Left colon (tissue), 2 donors: ENCODE measurements at places on chromosomes 11 and 22. TPM values are rescaled to one million over a fixed set of nuclear protein-coding genes. Genes with fewer than 3 reads are reported as not detected.

- no peak for DNase-seq
Observed at GRCh38 chr11:88709567-88709966, 356.2 kb downstream of the GRM5 start.

- DNase-seq: no peak
Observed at GRCh38 chr11:128593281-128593680, 5.9 kb upstream of the ETS1 start.

Gene UPK2
- not detected for total RNA-seq

Gene RGL4
- not detected for total RNA-seq

DNA sequence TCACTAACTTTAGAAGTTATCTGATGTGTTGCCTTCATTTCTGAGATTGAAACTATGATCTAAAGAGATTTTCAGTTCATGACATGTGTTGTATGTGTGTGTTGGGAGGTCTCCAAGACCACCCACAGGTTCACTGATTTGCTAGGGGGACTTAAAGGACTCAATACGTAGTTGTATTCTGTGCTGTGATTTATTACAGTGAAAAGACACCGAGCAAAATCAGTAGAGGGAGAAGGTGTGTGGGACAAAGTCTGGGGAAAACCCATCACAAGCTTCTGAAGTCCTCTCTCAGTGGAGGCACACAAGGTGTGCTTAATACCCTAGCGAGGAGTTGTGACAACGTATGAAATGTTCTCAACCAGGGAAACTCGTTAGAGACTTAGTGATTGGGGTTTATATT, 35.6 kb downstream of the RNF169 start:
- no peak for DNase-seq

Gene APOA4
- not detected for total RNA-seq

DNA sequence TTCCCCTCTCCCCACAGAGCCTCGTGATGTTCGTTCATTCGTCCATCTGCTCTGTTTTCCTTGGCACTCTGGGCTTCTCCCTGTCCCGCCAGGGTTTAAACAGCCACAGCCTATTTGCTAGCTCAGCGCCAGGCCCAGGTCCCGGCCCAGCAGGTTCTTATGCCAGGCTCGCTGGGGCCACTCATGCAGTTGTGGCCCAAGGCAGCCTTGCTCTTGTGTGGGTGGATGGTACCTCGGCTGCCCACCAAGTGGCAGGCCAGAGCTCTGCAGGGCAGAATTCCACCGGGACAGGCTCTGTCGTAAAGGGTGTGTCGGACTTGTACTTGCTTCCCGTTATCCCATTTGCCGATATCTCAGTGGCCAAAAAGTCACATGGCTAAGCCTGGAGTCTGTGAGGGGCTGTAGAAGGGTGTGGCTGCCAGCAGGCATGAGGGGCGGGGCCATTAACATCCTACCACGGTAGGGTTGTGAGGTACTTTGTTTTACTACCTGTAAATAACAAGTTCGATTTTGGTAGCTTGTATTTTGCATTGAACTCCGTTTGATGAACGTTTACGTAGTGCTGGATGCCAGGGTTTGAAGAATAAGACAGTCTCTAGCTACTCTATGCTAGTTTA, 7.9 kb downstream of the FAM118A start:
- DNase-seq: peak; percentile 77

Gene JAML
- total RNA-seq: 6.7 TPM

DNA sequence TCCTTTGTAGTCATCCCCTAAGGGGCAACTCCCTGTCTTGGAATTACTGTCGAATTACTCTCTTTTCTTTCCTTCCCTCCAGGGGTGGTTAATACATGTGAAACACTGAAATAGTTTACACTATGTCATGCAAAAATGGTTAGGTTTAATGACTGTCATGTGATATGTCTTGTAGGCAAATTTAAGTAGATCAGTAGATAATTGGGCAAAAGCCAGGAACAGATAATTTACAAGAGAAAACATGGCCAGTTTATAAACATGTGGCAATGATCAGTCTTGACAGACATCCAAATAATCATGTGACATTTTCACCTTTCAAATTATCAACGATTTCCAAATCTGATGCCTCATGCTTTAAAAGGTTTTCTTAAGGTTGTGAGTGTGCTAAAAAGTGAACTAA, 3.9 kb downstream of the VWA5A start:
- DNase-seq: no peak

DNA sequence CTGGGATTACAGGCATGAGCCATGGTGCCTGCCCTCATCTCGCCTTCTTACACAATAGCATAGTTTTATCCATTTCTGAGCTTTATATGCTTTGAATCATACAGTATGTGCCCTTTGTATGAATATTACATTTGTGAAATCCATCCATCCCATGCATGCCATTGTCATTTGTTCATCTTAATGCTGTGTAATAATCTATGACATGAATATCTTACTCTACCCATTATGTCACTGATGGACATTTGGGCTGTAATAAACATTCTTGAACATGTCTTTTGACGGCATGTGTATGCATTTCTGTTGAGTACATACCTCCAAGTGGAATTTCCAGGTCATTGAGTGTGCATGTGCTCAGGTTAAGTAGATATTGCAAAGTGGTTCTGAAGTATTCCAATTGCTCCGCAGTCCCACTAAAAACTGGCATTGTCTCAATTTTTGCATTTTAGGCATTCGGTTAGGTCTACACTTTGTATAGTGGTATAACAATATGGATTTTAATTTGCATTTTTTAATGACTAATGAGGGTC, 339.3 kb upstream of the SYN3 start:
- no peak for DNase-seq

DNA sequence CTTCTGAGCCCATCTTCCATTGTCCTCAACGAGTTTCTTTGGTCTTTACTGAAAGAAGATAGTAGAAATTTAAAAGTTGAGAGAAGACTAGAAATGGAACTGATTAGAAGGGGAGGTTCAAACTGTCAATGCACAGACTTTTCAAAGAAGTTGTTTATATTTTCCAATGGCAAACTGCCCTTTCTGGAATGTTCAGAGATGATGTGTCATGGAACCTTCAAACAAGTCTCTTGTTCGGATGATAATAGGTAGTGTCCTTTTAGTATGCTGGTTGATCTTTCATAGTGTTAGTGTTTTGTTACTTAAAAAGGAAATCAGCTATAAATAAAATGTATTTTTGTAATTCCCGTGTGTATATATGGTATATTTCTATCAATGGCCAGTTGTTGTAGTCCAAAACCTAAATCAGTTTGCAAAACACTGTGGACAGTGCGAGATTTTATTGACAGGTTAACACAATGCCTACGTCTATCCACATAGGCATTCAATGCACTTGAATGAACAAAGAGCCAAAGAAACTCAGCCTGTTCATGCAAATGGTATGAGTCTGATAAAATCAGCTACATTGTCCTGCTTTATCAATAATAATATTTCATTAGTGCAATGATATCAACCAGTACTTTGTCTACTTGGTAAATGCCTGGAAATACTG, 30.9 kb downstream of the C11orf91 start:
- no peak for DNase-seq

DNA sequence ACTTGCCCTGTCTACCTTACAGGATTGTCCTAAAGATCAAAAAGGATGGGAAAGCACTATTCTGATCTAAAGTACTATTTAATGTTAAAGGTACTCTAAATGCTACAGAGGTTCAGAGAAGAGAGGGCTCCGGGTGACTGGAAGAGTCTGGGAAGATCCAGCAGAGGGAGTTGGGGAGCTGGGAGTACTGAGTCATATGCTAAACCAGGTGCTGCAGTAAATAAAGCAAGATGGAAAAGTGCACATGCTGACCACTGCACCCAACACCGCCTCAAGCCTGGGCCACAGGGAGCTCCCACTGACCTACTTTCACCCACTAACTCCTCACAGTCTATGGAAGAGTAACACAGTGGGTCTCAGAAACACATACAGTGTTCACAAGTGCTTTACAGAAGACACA, 49.3 kb downstream of the WT1 start:
- peak; percentile 18 for DNase-seq
